CD4-positive, alpha-beta memory T cell (primary cell): ENCODE measurements at places on chromosomes 16 and 17. TPM values are rescaled to one million over a fixed set of nuclear protein-coding genes. Genes with fewer than 3 reads are reported as not detected.

- no peak for DNase-seq
Measured at GRCh38 chr16:85474621-85475217, 138.4 kb upstream of the GSE1 start.

DNA sequence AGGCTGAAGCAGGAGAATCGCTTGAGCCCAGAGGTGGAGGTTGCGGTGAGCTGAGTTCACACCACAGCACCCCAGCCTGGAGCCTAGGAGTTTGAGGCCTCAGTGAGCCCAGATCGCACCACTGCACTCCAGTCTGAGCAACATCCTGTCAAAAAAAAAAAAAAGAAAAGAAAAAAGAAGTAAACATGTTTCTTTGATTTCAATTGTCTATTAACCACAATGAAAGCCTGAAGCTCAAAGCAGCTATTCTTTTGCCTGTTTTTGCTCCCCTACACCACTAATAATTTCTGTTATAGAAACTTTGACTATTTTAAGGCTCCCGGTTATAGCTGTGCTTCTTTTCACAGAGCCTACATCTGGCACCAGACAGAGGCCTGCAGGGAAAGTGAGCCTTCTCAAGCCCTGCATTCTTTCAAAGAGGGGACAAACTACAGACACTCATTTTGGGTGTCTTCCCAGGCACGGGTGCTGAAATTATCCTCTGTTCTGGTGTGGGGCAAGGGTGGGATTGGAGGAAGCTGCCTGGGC is 14.2 kb upstream of the SLC52A1 start:
- peak; percentile 84 for DNase-seq

GRCh38 chr17:62870030-62870541 is 62.0 kb upstream of the MARCHF10 start:
- no peak for DNase-seq

DNA sequence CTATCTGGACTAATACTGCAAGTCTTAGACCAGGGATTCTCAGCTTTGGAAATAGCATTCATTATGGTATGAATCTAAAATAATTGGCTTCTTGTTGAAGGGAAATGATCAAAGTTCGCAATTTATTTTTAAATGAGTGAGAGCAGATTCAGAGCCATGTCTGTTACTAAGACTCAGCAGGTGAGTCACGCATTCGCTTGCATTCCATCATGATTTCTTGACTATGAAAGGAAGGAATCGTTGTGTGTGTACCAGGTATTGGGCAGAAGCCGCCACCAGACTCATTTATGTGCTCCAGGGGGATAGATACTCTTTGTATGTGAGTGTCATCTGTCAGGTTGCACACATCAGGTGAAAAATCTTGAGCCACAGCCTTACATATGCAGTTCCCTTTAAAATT is 10.8 kb downstream of the GSG1L2 start:
- no peak for DNase-seq

GRCh38 chr17:2386400-2387085 is 14.3 kb downstream of the MNT start:
- no peak for DNase-seq

DNA sequence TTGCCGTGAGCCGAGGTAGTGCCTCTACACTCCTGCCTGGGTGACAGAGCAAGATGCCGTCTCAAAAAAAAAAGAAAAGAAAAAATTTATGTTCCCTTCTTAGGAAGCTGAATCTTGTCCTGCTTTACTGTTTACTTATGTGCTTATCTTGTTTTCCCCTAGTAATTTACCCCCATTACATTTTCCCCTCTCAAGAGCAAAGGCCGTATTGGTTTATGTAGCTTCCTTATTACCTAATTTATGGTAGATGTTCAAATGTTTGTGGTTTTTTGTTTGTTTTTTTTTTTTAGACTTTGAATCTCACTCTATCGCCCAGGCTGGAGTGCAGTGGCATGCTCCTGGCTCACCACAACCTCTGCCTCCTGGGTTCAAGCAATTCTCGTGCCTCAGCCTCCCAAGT is 10.3 kb upstream of the SLC52A1 start:
- DNase-seq, result peak; percentile 24

DNA sequence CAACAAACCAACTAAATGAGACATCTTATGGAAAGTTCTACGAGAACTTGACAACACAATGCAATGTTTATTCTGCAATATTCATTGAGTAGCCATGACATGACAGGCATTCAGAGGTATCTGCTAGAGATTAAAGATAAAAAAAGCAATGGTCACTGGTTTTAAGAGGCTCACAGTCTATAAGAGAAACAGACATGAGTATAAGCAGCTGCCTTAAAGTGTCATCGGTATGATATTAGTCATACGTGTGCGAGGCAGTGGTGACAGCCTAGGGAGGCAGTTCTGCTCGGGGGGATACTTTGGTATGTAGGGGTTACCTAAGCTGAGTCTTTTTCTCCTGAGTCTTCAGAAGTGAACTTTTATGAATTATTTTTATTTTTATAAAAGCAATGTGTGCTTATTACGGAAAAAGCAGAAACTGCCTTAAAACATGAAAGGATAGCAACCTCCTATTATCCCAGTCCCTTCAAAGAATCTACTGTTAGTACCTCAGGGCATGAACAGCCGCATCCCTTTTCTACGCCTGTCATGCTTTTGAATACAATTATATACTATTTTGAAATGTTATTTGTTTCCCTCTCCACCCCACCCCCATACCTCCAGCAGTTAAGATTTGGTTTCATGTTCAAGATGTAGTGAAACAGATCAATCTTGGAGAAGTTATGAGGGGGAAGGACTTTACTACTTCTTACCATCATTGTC is 7.7 kb downstream of the ST6GALNAC1 start:
- no peak for DNase-seq

- DNase-seq, result no peak
Measured at GRCh38 chr16:1335996-1336395, 2.6 kb downstream of the BAIAP3 start.

DNA sequence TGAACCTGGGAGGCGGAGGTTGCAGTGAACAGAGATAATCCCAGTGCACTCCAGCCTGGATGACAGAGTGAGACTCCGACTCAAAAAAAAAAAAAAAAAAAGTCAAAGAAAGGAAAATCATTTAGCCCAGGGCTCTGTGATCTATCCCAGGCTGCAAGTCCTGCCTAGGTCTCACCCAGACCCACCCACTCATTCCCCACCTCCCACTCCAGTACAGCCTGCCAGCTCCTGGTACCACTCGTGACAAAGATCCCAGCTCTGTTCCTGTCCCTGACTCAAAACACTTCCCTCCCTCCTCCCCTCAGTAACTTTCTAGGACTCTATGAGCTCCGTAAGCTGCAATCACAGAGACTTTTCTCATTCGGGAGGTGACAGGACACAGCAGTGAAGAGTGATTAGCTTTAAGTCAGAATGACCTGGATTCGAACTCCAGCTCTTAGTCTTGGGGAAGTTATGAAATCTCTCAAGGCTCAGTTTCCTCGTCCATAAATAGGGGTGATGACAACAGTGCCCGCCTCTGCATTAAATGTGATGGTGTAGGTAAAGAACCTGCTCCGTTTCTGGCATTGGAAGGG is 28.0 kb upstream of the MRPS23 start:
- DNase-seq, result no peak

DNA sequence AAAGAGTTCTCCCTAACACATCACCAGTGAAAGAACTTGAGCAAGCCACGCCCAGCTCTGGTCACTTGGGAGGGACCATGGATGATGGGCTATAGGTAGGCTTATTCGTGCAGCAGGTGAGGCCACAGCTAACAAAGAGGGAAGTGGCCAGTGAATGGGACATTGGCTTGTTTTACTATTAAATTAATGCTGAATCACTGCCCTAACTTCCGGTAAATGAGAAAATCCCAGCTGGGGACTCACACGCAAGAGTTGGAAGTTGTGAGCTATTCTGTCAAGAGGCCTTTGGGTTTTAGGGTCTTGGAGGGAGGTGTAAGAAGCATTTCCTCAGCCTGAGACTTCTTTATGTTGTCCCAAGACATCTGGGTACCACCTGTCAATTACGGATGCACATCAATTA is 315.3 kb downstream of the XYLT1 start:
- DNase-seq, result no peak

DNA sequence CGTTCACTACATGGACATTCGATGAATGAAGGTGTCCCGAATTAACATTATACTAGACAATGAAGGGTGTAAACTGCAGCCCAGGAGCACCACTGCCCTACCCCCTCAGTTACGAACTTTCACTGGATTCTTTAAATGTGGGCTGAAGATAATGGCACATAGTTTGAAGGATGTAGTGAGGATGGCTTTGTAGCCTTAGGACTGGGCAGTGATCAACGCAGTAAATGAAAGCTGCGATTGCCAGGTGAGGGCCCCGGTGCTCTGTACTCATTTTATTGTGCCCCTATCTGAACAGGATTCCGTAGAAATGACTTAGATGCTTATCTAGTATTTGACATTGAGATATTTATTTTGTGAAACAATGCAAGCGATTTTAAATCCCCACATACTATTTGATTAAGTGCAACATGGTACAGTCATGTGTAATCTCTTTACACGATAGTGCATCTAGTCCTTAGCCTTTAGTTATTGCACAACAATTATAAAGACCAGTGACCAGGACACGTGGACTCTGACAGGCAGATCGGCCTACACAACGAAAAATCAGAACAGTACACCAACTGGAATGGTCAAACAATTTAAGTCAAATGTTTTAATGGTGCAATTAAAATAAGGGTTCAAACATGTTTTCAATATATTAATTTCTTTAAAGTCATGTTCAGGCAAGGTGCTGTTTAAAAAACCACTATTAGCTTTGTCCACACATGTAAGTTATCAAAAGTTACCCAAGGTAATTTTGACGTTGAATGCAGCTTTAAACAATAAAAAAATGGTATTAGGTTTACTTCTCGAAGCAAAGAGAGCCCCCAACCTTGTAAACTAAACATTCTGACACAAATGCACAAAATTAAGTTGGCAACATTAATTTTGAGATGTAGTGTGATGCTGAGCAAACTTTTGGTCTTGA is 17.4 kb upstream of the ERN1 start:
- DNase-seq, result no peak

DNA sequence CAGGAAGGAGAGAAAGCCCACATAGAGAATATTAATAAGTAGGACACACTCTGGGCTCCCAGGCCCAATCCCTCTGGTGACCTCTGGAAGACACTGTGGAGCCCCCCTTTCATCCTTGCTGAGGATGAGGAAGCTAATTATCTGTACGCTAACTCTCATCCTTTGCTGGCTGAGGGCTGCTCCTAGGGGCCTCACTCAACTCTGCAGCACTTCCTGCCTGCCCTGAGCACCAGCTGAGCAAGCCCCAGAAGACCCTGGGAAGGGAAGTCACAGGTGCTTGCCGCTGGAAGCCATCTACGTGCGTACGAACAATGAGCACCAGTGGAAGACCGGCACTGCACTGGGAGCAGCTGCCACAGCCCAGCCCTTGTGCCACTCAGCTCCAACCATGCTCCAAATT is 145.8 kb upstream of the CDH5 start:
- DNase-seq, result no peak

DNA sequence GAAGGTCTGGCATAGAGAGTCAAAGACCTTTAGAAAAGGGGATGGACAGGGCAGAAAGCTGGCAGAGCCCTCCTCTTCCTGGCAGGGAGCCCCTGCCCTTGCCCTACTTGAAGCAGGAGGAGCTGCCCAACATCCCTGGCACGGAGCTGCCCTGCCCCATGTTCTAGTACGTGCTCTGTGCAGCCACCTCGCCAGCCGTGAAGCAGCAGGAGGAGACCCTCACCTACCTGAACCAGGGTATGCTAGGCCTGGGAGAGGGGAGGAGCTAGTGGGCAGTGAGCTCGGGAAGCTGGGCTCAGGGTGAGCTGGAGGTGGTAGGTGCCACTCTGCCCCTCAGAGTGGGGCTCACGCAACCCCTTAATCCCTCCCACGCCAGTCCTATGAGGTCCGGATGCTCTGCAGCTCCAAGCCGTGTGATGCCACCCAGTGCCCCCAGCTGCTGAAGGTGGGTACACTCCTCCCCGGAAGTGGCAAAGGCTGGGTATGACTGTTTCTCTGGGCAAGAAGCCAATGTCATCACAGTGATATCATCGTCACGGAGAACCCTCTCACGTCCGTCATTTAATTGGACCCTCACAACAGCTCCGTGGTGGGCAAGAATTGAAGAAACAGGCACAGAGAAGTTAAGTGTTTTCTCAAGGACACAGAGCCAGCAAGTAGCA is 12.7 kb upstream of the STAC2 start:
- peak; percentile 87 for DNase-seq

DNA sequence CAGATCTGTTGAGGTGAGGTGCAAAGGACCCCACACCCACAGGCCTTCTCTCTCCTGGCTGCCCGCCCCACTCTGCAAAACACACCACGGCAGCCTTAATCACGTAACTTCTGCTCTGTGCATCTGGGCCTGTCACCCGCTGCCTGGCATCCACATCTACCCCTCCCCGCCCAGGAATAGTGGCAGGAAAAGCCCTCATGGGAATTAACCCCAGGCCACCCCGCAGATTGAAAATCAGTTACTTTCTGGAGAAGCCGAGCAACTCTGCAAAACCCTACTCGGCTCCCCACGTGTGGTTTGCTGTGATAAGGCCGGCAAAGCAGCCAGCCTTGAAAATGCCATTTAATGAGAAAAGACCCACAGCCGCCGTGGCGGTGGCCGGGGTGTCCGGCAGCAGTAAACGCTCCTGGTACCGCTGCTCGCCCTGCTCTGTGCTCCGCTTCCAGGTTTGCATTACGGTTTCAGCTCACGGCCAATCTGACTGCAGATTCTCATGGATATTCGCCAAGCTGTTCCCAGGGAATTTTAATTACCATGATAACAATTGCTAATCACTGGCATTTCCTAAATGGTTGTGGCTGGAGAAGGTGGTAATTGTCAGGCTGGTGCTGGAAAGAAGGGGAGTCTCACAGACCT is 78.0 kb upstream of the DOC2B start:
- no peak for DNase-seq

DNA sequence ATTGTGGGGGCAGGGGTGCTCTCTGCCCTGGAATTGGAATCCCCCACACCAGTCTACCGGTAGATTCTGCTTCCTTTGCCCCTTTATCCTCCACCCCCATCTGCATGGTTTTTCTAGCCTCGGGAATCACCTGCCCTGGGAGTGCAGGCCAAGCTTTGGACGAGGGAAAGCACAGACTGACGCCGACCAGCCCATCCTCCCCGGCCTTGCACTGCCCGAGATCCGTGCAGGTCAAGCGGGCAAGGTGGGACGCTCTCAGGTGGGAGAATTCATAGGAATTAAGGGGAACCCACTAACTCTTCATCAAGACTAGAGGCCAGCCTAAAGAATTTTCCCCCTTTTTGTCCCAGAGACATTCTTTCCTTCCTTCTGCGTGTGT is 9.9 kb upstream of the HOXB13 start:
- no peak for DNase-seq

Gene CIITA
- total RNA-seq, result 1.5 TPM

Gene PMFBP1
- total RNA-seq, result 0.73 TPM

Gene RAP1GAP2
- total RNA-seq, result 9.0 TPM

Gene APOH
- total RNA-seq, result not detected
